MCF 10A (cell line): ENCODE measurements at places on chromosomes 6 and 20.

GRCh38 chr6:108689272-108690161 is 128.8 kb downstream of the FOXO3 start:
- peak; percentile 100 for DNase-seq

DNA sequence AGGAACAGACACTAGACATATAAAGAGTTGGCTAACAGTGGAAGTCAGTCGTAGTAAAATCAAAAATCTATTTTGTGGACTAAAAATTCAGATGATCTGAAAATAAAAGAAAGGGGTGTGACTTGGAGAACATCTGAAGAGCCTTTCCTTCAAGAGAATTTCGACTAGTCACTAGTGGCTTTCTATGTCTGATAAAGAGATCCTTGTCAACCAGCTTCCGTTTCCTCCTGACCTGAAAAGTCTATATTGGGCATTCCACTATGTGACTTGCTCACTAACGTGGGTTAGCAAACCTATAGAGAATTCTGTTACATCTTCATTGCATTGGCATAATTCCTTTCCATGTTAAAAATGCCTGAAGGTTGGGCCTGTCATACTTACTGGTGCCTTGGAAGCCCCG is 25.9 kb downstream of the TRAF3IP2 start:
- no peak for DNase-seq

DNA sequence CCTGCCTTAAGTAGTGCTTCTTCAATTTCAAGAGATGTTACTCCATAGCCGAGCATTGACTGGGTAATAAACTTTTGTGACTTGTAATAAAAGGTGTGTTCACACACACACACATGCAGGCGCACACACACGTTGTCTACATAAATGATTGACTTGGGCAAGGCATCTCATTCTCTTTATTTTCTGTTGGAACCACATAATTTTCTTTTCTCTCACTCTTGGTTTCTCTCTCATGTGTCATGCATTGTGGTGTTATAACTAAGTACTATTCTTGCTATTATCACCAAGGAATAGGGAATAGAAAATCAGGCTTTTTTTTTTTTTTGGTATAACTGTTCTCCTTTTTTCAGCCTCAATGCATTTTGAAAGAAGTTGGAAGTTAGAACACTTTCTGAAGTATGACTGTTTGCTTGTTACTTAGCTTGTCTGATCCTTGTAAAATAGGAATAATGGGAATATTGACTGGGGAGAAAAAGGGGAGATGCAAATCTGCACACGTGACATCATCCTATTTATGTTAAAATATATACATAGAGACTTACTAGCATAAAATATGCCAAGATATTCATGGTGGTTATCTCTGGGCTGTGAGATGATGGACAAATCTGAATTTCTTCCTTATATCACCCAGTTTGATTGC is 26.1 kb upstream of the CD83 start:
- DNase-seq: no peak

DNA sequence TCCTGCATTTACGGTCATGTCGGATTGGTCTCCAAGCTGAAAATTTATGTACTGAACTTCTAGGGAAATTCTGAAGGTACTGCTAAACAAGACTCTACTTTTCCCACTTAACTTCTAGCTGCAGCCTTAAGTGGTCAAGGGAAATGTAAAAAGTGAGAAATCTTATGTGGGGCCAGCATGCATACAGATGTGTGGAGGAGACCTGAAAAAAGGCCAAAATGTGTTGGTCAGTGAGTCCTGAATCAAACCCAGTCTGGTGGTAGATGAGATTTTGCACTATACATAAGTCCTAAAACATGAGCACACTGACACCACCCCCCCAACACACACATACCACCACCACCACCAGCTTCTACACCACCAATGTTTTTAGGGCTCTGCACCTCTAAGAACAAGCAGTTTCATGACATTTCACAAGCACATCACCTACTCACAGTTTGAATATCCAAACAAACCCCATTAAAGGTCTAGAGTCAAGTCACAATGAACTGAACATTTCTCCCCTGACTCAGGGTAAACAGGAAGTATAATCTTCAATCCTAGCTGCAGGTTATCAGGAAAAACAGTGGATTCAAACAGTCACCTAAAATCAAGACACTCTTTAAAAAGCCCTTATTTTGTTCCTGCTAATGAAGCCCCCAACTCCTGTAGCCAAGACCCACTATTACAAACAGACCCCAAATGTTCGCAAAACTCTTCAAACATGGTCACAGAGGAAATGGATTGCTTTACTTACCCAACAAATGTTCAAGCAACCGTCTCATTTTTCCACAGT is 1.6 kb downstream of the ZMYND8 start:
- peak; percentile 36 for DNase-seq
